Activated CD8-positive, alpha-beta T cell treated with anti-CD3 and anti-CD28 coated beads for 36 hours (primary cell): ENCODE measurements at places on chromosomes 11 and 22. TPM values are rescaled to one million over a fixed set of nuclear protein-coding genes. Genes with fewer than 3 reads are reported as not detected.

- H3K27me3 ChIP-seq = peaks cover 11% of the 10 kb centered on the region
- H3K4me1 ChIP-seq = peaks cover 11% of the 10 kb centered on the region
- H3K27ac ChIP-seq = no peak overlapping the region
- H3K36me3 ChIP-seq = no peaks in the 10 kb centered on the region
These were observed 200.6 kb downstream of the DBX1 start for GRCh38 chr11:19959648-19960059.

GRCh38 chr11:65899356-65900124, 648 bp downstream of the FOSL1 start:
- H3K36me3 ChIP-seq = peaks cover 25% of the 10 kb centered on the region
- peak overlapping the region; percentile 80 for H3K4me3 ChIP-seq
- DNase-seq = peak; percentile 88
- H3K4me1 ChIP-seq = peaks cover 34% of the 10 kb centered on the region

- H3K27ac ChIP-seq = no peak overlapping the region
- H3K4me1 ChIP-seq = peaks cover 8% of the 10 kb centered on the region
- H3K4me3 ChIP-seq = no peak overlapping the region
- no peaks in the 10 kb centered on the region for H3K27me3 ChIP-seq
- DNase-seq = no peak
These were observed 6.4 kb upstream of the CARD16 start for GRCh38 chr11:105051559-105051958.

GRCh38 chr11:64656862-64657261, 65.8 kb downstream of the SLC22A12 start:
- no peak overlapping the region for H3K27ac ChIP-seq
- DNase-seq = no peak
- H3K27me3 ChIP-seq = no peaks in the 10 kb centered on the region
- no peaks in the 10 kb centered on the region for H3K4me1 ChIP-seq
- H3K4me3 ChIP-seq = no peak overlapping the region

- no peaks in the 10 kb centered on the region for H3K4me1 ChIP-seq
- DNase-seq = no peak
- no peak overlapping the region for H3K4me3 ChIP-seq
- H3K36me3 ChIP-seq = no peaks in the 10 kb centered on the region
These were observed 91.7 kb downstream of the WNT7B start for GRCh38 chr22:45885171-45885840.

Gene C11orf86
- not detected for total RNA-seq

Gene MYEOV
- total RNA-seq = not detected

Gene GSTT2
- total RNA-seq = not detected

Gene TYMP
- total RNA-seq = 24.2 TPM
